Left kidney (tissue), 8 donors: ENCODE measurements at places on chromosomes 12 and 14. TPM values are rescaled to one million over a fixed set of nuclear protein-coding genes. Genes with fewer than 3 reads are reported as not detected.

- DNase-seq, result no peak
These were observed 30.2 kb downstream of the PRDM4 start for GRCh38 chr12:107730618-107731341.

- no peak for DNase-seq
These were observed 43.0 kb downstream of the LRIG3 start for GRCh38 chr12:58877243-58877743.

DNA sequence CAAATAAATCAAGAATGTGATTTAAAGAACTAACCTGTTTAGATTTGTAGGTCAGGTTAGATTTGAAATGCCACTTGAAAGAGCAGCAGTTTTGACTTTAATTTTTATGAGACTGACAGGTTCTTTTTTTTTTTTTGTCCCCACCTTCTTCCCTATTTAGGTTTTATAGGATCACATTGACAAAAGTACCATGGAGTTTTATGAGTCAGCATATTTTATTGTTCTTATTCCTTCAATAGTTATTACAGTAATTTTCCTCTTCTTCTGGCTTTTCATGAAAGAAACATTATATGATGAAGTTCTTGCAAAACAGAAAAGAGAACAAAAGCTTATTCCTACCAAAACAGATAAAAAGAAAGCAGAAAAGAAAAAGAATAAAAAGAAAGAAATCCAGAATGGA is 31.9 kb downstream of the KTN1 start:
- no peak for DNase-seq

PIWIL1 gene
- 0.78 TPM for polyA plus RNA-seq

SLCO1A2 gene
- 0.32 TPM for polyA plus RNA-seq
